ENCODE measurements at places on chromosomes 16 and 17. TPM values are rescaled to one million over a fixed set of nuclear protein-coding genes. Genes with fewer than 3 reads are reported as not detected.

GRCh38 chr16:81695321-81696165, 83.5 kb upstream of the PLCG2 start:
- no peak for DNase-seq

- DNase-seq: no peak
Observed at GRCh38 chr17:76935331-76935730, 67.1 kb downstream of the MGAT5B start.

DNA sequence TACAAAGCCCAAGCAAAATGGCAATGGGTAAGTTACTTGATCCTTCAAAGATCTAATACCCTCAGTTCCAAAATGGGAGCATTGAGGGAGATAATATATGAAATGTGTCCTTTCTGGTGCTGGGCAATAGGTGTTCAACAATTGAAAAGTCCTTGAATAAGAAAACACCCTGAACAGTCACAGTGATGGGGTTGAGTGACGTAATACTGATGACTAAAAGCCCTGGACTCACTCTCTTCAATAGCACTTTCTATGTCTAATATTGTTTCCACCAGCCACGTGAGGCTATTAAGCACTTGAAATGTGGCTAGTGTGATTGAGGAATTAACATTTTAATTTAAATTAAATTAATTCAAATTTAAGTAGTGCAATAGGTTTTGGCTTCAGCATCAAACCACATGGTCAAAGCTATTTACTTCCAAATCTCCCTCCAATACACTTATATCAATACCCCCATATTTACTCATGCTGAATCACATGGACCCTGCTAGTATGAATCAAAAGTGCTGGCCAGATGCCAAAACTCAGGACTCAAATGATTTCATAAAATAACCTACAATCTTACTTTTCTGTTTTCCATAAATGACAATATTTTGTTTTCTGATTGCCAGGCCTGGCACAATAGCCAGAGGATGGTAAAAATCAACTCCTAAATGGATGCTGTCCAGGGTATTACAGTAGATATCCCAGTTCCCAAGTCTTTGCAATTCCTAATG, 516.2 kb downstream of the HAPSTR1 start:
- DNase-seq: no peak

DNA sequence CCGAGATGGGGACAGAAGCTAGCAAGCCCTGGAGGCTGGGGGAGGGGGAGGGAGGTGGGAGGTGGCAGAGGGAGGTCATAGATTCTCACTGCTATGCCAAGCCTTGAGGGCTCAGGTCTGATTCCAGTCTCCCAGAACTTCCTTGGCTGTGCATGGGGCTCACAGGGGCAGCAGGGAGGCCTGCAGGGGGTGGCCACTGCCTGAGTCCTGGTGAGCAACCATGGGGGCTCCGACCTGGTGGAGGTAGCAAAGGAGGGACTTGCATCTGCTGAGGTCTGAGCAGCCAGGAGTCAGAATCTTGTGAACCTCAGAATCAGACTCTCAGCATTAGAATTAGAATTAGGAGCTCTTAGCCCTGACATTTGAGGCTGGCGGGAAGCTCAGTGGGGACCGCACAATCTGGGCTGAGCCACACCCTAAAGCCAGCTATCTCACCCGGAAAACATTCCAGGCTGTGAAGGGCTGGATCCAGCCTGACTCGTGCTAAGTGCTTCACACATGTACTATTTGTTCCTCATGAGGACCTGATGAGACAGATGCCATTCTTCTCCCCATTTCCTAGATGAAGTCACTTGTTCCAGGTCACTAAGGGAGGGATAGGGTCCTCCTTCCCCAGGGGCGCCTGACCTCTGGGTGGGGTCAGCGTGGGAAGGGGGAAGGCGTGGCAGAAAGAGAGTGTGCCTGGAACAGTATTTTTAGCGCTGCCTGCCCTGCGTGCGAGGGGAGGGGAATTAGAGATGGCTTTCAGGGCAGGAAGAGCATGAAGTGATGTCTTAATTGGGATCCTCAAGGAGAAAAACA, 17.3 kb upstream of the KCNJ12 start:
- no peak for DNase-seq

DNA sequence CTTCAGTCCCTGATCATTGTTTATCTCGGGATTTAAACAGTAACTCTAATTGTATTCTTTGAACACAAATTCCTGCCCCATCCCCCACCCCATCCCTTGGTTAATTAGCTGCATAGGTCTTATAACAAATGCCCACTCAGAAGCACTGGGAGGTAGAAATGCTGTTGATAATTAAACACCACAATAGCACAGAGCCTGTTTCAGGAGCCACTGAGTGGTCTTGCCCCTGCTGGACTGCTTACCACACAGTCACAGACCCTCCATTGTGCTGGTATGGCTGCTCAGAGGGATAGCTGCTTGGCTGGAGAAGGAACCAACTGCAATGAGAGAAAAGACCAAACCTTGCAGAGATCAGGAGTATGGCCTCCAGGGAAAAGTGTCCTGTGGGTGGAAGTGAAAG, 214.1 kb downstream of the ANKFN1 start:
- no peak for DNase-seq

- no peak for DNase-seq
Observed at GRCh38 chr17:69749911-69750310, 325.1 kb upstream of the KCNJ16 start.

DNA sequence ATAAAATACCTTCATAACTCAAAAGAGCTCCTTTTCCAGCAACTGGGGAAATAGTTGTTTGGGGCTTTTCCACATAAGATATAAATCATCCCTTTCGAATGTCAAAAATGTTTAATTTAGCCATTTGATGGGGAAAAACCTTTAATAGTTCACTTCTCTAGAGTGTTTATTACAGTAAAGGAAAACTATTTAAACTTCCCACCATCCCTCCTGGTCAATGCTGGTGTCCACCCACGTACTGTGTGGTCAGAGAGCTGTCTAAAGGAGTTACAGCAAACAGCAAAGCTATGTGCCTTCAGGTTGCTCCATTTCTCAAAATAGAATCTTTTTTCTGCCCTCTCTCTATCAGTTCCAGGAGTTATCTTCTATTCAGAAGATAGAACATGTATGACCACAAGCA, 33.5 kb downstream of the KANSL1 start:
- peak; percentile 54 for DNase-seq

- peak; percentile 65 for DNase-seq
Observed at GRCh38 chr17:64115822-64116534, 14.0 kb downstream of the ERN1 start.

- DNase-seq: no peak
Observed at GRCh38 chr17:48498164-48498850, 32.5 kb downstream of the HOXB1 start.

- no peak for DNase-seq
Observed at GRCh38 chr16:80583466-80583865, 42.7 kb downstream of the DYNLRB2 start.

- no peak for DNase-seq
Observed at GRCh38 chr16:12781777-12782176, 21.9 kb downstream of the CPPED1 start.

GRCh38 chr16:2325181-2325580, 15.3 kb downstream of the ABCA3 start:
- no peak for DNase-seq

DNA sequence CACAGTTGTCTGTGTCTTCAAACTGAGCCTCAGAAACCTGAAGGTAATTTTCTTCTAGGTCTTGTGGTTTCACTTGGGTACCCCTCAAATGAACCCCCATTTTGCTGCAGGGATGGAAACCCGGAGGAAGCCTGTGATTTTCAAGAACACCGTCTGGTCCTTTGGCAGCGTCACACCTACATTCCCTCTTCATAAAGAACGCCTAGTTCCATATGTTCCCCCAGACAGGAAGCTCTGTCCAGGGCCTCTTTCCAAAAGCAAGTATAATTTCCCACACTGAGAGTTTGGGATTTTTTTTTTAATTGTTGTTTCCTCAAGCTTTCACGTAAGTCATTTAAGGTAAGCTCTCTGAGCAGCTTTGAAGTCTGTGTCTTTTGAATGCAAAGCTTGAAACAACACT, 515.0 kb downstream of the TMEM114 start:
- DNase-seq: no peak

DNA sequence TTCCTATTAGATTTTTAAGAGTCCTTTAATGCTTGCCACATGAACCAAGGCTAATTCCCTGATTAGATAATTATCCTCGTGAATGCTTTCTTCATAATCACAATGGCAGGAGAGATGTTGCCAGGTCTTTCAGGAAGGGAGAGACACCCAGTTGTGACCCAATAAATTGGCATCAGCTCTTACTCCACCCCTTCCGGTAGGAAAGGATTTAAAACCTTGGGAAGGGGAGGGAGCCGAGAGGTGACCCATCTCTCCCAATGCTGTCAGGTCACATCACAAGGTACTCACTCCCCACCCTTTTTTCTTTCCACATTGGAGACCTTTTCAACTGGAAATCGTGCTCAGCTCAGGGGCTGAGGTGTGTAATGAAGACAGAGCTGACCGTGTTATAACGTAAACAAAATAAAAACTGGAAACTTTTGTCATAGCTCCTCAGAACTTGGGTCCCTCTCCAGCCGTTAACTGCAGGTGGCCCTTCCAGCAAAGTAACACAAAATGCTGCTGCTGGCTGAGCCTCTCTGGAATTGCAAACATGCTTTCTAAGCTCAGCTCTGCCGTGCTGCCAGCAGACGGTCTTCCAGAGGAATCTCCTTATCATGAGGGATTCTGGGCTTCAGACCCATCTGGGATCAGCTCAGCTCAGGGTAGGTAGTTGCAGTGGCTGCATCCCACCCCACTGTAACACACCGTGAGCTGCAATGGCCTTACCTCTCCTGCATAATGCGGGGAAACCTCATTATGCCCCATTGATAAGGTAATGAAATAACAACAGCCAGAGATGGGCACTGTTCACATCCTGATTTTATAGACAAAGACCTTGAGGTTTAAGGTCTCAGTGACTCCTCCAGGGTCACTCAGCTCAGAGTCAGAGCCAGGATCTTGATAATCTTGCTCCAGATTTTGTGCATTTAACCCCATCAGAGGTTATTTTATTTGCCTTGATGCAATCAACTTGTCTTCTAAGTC, 15.6 kb downstream of the TMEM100 start:
- no peak for DNase-seq

DNA sequence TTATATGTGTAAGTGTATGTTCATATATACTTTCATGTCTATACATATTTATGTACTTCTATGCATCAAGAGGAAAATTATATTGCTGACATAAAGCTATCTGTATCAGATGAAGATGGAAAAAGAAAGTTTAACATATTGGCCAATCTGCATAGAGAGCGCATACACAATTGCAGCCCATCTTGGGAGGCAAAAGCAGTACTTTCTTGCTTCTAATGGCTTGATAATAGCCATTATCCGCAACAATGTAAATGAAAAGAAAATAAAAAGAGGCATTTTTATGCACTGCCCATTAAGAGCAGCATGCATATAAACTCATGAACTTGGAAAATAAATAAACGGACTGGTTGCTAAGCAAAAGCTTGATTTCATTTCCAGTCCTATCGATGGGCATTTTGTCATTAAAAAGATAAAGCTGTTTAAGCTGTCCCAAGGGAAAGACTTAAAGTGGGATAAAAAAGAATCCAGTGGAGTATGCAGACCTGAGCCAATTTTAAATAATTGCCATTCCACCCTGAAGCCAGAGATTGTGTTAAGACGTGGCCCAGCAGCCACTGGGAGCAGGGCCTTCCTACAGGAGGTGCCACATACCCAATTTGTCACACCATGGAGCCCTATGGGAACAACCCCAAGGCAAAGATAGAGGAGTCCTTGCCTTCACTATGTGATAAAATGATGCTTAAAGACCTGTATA, 183.6 kb upstream of the CDH11 start:
- no peak for DNase-seq

- DNase-seq: no peak
Observed at GRCh38 chr16:28604186-28604565, 5.7 kb downstream of the SULT1A1 start.

GRCh38 chr16:30947859-30948666, 805 bp upstream of the ORAI3 start:
- peak; percentile 91 for DNase-seq

DNA sequence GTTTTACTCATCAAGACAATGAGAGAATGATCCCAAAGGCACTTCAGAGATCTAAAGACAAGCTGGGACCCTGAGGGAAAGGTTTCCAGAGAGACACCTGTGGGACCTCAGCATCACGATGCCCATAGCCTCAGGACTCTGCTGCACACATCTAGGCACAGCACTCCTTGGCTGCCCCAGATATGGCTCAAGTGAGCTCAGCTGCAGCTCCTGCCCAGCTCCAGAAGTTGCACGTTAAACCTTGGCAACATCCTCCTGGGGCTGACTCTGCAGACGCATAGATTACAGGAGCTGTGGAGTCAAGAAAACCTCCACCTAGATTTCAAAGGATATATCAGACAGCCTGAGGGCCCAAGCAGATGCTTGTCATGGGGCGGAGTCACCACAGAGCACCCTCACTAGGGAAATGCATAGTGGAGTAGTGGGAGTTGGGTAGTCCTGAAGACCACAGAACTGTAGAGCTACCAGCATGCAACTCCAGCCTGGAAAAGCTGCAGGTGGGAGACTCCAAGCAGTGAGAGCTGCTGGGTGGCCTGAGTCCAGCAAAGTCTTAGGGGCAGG, 582.0 kb downstream of the CDH11 start:
- DNase-seq: no peak

DNA sequence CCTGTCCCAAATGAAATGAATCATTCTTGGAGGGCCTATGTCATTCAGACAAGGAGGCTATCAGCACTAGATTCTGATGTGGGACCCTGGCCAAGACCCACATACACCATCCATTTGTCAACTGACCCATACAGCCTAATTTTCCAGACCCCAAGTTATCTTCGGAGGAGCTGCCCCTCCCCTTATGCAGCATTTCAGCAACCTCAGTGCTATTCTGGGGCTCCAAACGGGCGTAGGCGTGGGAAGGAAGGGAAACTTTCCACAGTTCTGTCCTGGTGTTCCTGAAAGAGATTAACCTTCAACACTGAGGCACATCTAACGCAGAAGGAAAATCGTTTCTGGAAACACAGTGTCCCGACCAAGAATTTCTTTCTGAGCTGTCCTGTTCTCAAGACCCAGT, 86.7 kb downstream of the MYH11 start:
- no peak for DNase-seq

DNA sequence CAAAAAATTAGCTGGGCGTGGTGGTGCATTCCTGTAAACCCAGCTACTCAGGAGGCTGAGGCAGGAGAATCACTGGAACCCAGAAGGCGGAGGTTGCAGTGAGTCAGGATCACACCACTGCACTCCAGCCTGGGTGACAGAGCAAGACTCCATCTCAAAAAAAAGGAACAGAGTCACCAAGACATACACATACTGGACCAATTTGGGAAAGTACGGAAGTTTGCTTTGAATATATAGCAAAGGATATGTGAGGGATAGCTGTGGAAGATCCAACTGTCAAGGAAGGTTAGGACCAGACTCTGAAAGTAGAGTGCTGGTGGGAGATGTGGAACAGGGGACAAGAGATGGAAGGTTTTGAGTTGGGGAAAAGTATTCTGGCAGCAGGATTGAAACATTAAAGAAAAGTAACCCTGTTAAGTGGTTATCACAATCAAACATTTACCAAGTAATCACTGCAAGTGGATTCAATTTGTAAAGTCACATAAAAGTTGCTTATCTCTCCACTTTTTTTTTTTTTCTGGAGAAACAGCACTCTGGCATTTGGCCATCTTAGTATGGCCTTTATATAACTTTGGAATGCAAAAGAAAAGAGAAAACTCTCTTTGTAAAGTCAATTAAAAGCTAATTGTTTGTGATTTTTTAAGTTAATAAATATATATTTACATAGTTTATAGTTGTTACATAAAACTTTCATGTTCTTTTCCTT, 259.4 kb upstream of the TBX2 start:
- no peak for DNase-seq

GRCh38 chr16:26645614-26646013, 421.1 kb upstream of the C16orf82 start:
- DNase-seq: no peak

The GPR179 gene
- not detected for polyA plus RNA-seq

The FOXO3B gene
- polyA plus RNA-seq: 4.8 TPM

The SOX15 gene
- polyA plus RNA-seq: 0.29 TPM

The CCT6B gene
- 1.9 TPM for polyA plus RNA-seq

All from AG04450 (cell line).